ENCODE measurements at places on chromosomes 1 and 21.

DNA sequence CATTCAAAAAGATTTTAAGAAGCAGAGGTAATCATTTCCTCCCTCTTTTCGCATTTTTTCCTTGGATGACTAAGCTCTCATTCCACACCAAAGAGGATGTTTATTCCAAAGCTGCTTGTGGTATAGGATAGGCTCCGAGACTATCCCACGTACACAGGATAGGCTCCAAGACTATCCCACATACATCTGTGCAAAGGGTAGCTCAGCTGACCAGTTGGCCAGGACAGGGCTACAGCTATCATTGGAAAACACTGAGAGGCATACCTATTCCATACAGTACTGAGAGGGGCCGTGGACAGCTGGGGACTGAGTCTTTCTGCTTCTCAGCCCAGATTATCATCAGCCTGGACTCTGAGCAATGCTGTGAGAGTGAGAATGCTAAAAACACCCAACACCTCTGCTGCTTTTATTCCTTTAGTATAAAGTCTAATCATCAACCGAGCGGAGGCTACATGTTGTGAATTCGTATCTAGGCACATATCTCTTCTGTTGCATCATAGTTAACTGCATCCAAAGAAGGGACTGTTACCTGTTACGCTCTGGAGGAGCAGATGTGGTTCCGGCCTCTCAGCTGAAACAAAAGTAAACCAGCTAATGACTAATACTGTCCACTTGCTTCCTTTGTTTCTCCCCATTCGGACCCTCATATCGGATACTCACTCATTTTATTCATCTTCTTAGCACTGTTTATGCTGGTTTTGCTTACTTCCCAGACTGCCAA, 141.0 kb downstream of the TNFSF18 start:
- DNase-seq = no peak

DNA sequence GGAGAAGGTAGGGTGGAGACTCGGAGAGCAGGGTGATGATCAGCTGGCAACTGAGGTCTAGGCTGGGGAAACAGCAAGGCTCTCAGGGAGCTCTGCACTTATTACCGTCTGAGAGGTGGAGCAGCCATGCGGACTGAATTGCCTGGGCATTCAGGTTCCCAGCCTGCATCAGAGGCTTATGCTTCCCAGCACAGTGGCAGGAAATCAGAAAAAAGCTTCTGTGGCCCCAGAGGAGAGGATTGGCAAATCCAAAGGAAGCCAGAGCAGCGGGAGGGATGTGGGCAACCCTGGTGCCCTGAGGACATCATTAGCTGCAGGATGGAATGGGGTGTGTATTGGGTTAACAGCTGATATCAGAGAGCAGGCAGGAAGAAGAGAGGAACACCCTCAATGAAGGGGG, 374.1 kb upstream of the POU3F1 start:
- no peak for DNase-seq

DNA sequence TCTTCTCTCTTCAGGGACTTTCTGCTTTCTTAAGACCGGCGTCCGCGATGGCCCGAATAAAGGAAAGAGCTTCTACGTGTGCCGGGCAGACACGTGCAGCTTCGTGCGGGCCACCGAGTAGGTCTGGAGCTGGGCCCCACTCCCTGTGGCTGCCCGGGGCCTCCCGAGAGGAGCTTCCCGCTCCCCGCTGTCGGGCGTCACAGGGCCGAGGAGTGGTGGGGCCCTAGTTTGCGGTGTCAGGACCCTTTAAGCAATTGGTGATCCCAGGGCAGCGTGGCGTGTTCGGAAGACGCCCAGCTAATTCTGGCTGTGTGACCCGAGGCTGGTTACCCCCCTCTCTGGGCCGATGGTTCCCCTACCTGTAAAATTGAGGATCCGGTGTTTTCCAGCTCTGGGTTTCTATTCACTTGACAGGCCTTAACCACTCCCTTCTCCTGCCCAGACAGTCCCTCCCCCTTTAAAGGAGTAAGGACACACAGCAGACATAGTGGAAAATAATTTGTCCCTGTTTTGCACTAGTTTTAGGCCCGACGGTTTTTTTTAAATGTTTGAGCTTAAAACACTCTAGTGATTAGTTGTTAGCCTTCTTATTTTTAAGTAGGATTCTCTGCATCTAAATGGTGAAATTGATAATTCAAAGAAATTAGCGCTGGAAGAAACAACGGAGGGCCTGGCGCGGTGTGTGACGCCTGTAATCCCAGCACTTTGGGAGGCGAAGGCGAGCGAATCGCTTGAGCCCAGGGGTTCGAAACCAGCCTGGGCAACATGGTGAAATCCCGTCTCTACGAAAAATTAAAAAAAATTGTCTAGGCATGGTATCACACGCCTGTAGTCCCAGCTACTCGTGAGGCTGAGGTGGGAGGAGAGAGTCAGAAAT, 553 bp downstream of the TTF2 start:
- no peak for DNase-seq

DNA sequence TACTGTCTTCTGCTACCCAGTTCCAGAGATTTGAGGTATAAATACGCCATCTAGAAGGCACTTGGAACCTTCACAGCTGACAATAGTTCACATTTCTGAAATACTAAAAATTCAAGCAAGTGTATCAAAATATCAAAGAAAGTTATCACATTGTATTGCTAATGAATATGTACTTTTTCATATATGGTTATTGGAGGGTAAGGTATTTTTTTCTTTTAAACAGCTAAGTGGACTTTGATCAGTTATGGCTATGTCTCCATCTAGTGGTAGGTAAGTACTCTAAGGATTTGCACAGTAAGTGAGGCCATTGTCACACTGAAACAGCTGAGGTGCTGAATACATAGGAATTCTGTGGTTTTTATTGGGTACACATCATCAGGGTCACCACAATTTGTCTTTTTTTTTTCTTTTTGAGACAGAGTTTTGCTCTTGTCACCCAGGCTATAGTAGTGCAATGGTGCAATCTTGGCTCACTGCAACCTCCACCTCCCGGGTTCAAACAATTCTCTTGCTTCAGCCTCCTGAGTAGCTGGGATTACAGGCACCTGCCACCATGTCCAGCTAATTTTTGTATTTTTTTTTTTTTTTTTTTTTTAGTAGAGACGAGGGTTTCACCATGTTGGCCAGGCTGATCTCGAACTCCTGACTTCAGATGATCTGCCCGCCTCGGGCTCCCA, 49.1 kb upstream of the CR2 start:
- no peak for DNase-seq

DNA sequence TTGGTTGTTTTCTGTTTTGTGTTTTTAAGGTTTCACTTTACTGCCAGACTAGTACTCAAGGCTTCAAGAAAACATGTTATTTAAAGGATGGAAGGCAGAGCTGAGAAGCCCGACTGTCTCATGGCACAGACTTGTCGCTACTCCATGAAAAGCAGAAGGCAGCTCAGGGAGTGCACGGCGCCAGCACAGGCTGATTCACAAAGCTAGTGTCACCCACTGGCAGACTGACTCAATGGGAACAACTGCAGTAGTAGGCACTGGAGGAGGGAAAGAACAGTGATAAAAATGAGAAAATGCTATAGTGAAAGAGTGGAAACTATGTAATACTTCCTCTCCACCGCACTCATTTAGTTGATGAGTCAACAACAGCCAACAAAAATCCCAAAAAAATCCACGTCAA, 14.7 kb downstream of the HSF2BP start:
- DNase-seq = no peak

- DNase-seq = no peak
Measured at GRCh38 chr1:65179148-65179547, 31.1 kb downstream of the AK4 start.

DNA sequence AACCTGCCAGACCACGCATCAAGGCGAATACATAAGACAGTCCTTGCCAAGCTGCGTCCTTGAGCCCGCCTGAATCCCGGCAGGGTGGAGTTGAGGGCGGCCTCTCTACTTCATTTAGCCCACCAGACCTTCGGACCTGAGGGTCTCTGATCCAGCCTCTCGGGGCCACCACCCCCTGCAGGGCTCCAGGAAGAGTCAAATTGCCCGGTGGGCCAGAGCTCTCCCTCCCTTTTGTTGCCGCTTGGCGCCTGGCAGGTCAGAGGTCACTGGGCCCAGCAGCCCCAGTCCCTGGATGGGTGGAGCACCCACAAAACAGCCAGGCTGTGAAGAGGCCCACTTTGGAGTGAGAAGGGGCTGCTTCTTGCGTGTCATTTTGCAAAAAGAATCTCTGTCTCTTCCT, 9.0 kb downstream of the GNG4 start:
- no peak for DNase-seq

DNA sequence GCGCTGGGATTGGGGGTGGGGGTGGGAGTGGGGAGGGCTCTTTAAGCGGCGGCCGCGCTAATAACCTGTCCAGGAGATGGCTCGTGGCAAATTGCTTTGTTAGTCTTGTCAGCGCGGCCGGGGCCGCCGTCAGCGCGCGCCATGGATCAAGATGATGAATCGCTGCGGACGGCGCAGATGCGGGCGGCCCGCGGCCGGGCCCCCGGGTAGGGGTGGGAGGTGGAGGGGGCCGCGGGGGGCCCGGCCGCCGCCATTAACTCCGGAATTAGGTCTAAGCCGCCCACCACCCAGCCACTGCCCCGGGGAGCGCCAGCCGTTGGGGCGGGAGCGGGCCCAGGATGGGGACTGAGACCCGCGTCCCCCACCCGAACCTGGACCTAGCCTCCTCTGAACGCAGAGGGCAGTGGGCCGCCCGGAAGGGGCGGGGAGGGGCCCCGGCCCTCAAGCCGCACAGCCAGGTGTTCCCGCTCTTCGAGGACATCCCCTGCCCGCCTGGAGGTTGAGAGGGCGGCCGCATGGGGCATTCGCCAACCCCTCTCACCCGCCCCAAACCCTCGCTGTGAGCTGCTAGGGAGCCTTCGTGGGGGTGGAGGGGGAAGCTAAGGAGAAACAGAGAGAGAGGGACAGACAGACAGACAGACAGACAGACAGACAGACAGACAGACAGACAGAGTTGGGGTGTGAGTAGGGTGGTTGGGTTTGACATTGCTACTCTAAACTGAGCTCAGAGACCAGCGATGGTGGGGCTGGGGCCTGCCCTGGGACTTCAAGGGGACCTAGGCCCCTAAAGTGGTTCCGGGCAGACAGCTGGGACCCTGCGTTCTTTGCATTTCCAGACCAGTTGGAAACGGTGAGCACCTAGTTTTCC, 3.8 kb upstream of the DMBX1 start:
- DNase-seq = no peak

- no peak for DNase-seq
Measured at GRCh38 chr1:239368436-239369109, 17.8 kb upstream of the CHRM3 start.

DNA sequence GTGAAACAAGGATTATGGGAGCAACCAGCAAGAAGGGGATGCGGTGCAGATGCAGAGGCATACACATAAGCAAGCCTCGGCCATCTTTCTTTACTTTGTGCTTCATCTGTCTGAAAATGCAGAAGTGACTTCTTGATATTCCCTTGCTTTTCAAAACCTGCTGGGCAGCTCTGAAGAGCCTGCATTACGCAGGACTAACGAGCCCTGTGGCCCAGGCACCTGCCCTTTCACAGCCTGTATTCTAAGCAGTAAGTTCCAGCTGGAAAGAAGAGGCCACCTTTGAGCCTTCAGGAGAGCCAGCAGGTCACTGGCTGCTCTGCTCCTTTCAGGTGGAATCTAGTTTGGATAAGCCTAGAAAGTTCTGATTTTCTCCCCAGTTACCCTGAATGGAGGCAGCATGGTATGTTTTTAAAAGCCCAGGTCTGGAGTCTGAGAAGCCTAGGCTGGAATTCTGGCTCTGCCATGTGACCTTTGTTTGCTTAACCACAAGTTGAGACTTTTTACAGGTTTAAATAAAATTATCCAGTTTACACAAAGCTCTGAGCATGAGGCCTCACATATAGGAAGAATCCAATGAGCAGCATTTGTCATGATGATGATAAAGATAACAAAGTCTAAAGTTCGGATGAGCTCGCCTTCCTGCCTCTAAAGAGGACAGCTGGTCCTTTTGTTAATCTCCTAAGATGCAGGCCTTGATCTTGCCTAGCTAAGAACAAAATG, 122.9 kb downstream of the UBR4 start:
- DNase-seq = no peak

DNA sequence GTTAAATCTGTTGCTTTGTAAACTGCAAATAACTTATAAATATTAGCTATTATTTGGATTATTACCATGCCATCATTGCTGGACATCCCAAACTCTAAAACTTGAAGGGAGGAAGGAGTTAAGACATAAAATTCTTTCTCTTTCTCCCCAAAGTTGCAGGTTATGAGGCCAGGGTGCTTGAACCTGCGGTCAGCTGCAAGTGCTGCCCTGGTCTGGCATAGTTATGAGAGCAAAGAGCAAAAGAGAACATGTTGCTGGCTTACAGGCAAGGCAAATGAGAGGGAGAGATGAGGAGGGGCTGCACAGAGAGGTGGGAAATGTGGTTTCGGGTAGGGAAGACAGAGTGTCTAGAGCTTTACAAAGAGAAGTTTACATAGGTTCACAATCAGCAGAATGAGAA, 30.8 kb downstream of the GADD45A start:
- DNase-seq = no peak

DNA sequence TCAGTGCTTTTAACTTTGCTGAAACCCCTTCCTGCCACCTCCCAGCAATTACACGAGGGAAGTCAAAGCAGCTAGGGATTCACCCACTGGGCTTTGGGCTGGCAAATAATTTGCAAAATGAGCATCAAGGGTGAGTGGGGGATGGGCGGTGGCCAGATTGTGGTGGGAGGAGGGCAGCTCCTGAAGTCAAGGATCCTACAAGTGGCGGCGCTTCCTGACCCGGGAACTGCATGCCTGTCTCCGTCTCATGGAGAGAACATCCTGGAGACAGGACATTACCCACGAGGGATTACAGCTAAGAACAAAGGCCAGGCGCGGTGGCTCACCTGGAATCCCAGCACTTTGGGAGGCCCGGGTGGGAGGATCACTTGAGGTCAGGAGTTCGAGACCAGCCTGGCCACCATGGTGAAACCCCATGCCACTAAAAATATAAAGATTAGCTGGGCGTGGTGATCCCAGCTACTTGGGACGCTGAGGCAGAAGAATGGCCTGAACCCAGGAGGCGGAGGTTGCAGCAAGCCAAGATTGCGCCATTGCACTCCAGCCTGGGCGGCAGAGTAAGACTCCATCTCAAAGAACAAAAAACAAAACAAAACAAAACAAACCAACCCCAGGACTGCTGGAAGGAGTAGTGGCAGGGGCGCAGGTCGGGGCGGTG, 12.9 kb downstream of the TTC34 start:
- DNase-seq = no peak

DNA sequence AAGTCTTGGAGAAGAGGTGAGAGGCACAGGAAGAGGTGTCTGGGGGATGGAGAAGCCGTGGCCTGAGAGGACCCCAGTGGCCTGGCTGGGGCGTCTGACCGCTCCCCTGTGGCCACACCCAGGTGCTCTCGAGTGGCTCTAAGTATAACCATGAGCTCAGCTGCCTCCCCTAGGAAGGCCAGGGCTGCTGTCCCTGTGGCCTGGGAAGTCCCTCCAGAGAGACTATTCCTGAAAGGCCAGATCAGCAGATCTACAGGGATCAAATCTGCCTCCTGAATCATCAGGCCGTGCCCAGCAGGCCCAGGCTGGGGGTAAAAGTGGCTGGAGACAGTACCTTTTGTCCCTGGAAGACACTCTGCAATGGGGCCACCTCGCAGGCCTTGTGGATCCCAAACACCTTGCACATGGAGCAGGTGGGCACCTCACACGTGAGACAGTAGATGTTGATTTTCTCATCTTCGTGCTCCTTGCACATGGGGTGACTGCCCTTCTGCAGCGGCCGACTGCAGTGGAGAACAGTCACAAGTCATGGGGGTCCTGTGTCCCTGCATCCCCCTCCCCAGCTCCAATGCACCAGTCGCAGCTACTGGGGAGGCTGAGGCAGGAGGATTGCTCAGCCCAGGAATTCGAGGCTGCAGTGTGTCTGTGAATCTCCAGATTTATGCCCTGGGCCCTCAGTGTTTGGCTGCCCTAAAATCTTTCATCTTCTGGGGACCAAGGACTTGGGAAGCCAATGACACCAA, 6.4 kb downstream of the TRIM63 start:
- no peak for DNase-seq

Data from NCI-H187 (cell line).